ENCODE measurements at places on chromosomes 3 and 15.

- DNase-seq, result no peak
Measured at GRCh38 chr15:77837649-77838025, 204.9 kb upstream of the LINGO1 start.

- no peak for DNase-seq
Measured at GRCh38 chr15:99504071-99504822, 61.5 kb upstream of the MEF2A start.

DNA sequence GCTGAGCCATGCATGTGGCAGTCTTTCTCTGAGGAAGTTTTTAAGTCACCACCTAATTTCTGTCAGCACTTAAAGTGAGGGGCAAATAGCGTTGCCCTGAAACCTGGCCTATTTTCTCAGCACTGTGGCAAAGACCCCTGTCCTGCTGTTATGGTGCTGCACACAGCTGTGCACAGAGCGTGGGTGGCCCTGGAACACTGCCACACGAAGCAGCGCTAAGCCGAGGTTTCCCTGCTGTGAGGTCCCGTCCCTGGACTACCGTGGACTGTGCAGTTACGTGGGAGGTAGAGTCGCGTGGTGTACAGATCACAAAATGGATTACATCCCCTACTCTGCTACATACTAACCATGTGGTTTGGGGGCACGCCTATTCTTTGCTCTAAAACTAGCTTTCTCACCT, 101.6 kb upstream of the NR2E3 start:
- no peak for DNase-seq

DNA sequence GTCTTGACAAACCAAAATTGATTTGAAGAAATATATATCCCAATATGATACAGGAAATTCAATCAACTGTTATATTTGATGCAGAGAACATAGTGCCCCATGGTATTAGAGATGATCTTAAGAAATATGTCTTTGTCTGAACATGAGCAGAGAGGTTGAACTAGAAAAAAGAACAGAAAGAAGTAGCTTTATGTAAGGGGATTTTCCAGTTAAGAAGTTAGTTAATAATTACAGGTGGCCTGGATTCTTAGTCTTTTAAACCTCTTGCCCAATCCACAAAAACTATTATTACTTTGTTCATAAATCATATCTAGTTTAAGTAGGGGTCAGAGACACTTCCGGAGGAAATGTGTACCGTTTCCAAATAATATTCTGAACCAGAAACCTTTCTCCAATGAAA, 1186.7 kb upstream of the EPHA6 start:
- DNase-seq, result no peak

GRCh38 chr3:58190291-58190690, 20.5 kb downstream of the DNASE1L3 start:
- DNase-seq, result no peak

- DNase-seq, result no peak
Measured at GRCh38 chr3:121958801-121959200, 63.2 kb downstream of the ILDR1 start.

GRCh38 chr3:90132197-90132596, 1024.8 kb downstream of the EPHA3 start:
- no peak for DNase-seq

- no peak for DNase-seq
Measured at GRCh38 chr3:19046440-19046839, 101.9 kb upstream of the KCNH8 start.

DNA sequence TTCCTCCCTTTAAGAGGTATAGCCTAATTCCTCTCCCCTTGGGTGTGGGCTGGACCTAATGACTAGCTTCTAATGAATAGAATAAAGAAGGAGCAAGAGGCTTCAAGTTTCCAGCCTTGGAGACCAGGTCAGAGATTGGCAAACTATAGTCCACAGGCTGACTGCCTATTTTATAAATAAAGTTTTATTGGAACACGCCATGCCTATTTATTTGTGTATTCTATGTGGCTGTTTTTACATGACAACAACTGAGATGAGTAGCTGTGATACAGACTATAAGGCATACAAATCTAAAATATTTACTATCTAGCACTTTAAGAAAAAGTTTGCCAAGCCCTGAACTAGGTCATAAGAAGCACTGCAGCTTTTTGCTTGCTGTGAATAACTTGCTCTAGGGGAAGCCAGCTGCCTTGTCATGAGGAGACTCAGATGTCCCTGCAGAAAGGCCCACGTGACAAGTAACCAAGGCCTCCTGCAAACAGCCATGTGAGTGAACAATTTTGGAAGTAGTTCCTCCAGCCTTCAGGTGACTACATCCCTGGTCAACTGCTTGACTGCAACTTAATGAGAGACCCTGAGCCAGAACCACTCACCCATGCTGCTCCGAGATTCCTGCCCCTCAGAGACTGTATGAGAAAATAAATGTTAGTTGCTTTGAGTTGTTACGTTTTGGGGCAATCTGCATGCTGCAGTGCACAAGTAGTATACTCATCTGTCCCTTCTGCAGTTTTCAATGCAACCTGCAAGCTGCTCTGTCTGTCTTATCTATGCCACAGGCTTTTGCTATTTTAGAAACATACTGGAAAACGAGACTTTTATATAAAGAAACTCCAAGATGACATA, 21.1 kb upstream of the MAP3K13 start:
- no peak for DNase-seq

DNA sequence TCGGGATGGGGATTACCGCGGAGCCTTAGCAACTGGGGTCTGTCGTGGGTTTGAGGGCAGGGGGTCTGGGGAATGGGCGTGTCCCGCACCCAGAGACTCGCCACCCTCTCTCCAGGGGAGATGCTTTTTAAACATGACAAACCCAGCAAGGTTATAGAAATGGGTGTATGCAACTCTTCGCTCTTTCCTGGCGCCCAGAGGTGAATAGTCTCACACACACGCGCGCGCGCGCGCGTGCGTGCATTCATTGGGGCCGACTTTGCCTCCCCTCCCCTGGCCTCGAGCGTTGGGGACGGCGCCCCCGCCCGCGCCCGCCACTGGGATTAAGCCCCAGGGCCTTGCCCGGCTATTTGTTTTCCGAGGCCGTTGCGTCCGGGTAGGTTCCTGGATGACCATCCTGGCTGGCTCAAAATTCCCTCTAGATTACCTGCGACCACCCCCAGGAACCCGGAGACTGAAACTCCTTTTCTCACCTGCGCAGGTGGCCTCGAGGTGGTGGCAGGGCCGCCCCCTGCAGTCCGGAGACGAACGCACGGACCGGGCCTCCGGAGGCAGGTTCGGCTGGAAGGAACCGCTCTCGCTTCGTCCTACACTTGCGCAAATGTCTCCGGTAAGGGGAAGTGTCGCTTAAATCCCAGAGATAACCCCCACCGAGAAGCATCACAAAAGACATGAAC, 777 bp downstream of the GPR160 start:
- no peak for DNase-seq

DNA sequence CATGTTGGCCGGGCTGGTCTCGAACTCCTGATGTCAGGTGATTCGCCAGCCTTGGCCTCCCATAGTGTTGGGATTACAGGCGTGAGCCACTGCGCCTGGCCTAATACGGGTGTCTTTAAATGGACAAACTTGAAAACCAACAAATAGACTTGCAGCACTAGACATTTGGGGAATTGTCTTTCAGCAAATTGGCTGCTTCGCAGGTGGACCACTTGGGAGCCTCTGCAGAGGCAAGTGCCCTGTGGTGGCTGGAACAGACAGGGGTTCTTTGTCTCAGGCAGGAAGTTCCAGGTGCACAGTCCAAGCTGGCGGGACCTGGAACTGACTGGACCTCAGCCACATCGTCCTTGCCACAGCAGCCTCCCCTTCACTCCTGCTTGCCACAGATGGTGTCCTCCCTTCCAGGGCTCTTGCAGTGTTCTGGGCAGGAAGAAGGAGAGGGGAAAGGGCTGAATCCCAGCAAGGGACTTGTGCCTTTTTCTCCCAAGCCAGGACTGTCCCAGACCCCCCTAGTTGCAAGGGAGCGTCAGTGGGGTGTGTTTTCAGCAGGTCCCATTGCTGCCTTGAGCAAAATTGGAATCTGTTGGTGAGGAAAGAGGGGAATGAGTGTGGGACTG, 94.3 kb downstream of the TBC1D2B start:
- no peak for DNase-seq

- no peak for DNase-seq
Measured at GRCh38 chr3:5138214-5138981, 16.3 kb downstream of the ARL8B start.

DNA sequence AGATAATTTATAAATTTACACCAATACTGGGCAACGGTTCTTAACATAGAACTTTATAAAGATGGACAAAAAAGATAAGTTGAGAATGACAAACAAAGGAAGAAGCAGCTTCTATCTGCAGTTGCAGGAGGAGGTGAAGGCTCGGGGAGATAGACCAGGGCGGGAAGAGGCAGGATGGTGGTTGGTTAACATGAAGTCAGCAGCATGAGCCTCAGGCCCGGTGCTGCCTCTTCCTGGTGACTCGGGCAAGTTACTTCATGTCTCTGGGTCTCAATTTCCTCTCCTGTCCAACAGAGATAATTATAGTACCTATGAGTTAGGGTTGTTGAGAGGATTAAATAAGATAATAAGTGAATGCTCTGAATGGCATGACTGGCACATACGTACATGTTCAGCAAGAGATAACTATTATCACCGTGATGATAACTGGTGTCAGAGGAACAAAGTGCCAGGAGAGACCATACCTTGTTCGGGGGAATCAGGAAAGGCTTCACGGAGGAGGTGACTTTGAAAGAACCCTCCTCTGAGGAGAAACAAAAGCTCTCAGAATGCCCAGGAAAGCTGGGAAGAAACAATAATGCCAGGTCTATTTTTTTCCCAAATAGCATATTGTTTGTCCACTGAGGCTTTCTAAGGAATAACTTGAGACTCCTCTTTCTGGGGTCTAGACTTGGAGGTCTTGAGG, 4.4 kb downstream of the PAK6 start:
- no peak for DNase-seq

DNA sequence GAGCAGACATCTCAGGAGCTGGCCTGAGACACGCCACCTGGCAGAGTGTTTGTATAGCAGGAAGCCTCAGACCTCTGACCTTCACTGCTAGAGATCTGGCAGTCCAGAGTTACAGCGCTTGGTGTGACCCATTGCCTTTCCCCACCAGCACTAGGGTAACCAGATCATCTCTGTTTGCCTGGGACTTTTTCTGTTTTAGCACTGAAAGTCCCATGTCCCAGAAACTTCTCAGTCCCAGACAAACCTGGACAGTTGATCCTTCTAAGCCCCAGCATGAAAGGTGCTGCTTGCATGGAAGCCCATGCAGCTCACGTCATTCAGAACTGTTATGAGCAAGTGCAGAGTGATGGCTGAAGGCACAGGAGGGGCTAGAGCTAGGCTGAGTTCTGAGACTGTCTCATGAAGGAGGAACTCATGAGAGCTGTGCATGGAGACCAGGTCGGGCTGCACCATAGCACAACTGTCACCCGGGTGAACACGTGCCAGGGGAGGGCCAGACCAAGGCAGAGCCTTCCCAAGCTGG, 18.2 kb upstream of the AHSG start:
- DNase-seq, result no peak

DNA sequence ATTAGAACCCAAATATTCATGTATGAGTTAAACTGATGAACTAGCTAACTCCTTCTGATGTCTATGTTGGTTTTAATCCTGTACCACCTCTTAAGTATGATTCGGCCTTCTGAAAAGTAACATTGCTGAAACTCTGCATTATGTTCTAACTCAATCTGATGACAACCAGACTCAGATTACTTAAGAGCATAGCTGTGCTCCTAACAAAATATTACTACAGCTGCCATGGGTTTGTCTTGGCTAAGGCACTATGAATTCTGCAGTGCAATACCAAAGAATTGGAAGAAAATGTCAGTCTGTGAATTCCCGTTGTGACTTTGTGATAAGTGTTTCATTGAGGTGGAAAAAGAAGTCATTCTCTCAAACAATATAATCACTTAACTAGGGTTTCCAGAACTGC, 224.4 kb downstream of the ZMAT3 start:
- DNase-seq, result no peak

GRCh38 chr3:167930453-167930852, 165.3 kb downstream of the GOLIM4 start:
- DNase-seq, result no peak
